ENCODE measurements at places on chromosomes 6 and 20.

- no peak for DNase-seq
These were observed 544.3 kb downstream of the KIF16B start for GRCh38 chr20:16028923-16029322.

- no peak for DNase-seq
These were observed 98.8 kb downstream of the HAO1 start for GRCh38 chr20:7841291-7841970.

DNA sequence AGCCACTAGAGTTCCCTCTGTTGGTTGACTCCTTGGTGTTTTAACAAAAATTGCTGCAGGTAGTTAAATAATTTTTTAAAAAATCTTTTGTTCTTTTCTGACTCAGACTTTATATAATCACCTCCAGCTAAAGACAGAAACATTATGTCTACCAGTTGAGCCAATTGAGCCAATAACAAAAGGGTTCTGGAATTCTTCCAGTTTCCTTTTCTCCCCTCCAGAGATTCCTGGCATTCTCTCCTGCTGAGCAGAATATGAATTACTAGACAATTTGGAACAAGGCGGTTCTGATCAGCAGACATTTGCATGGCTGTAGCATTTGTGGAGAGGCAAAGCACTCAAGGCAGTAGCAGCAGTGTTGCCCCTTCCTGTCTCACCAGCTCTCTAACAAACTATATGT lies 144.0 kb upstream of the SLC35B3 start:
- no peak for DNase-seq

- DNase-seq, result no peak
These were observed 249.4 kb downstream of the DLL1 start for GRCh38 chr6:170041526-170041925.

DNA sequence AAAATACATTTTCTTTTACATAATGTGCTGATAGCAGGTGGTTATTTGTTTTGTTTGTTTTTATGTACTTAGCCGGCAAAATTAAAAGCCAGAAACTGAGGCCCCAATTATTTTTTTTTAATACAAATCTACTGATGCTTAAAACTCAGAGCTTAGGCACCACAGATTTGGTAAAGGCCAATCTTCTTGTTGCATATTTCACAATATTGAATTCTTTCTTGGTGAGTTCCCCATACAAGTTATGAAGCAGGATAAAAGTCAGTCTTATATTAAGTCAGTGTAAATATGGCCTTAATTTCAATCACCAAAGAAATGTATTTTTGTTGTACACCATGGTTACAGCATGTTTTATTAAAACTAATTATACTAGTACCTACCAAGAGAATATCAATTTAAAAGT lies 16.3 kb upstream of the ZDHHC14 start:
- no peak for DNase-seq

- no peak for DNase-seq
These were observed 12.0 kb downstream of the LPIN3 start for GRCh38 chr20:41352666-41353065.

DNA sequence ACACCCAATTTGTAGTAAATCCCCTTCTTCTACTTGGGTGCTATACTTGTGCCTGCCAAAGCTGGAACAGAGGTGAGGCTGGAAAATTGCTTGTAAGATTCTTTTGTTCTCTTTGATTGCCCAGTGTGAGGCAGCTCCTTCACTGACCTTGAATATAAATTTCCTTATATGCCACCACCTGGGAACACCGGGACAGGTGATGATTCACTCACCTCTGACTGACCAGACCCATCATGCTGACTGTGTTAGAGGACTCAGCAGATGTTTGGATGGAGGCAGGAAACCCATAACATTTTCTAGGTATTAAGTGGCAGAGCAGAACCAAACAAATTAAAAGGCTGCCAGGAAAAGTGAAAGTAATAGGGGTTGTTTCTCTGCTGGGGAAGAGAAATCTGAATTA lies 120.9 kb downstream of the GRM1 start:
- DNase-seq, result no peak

GRCh38 chr20:3980260-3981131 lies 34.9 kb downstream of the RNF24 start:
- no peak for DNase-seq

DNA sequence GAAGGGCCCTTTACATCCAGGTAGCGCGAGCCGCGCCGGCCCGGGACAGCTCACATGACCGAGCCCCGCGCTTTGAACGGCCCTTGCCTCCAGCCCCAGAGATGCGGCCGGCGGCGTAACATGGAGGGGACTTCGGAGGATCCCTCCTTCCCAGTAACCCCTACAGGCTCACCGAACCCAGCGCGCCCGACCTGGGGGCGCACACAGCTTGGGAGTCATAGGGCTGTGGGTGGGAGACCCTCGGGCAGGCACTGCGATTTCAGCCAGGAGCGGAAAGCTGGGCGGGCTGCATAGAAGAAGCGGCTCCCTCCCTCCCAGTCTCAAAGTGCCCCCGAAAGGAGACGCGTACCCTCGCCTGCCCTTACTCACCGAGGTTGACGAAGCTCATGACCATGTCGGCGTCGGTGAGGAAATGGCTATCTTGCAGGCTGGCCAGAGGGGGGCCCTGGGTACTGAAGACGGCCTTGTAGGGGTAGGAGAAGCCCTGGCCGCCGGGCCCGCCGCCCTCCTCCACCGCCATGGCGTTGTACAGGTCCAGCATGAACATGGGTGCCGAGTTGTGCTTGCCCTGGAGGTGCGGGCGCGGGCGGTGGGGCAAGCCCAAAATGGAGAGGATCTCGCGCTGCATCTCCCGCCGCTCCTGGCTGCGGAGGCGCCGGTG lies 975 bp downstream of the BMP7 start:
- DNase-seq, result no peak

GRCh38 chr6:116512111-116512559 lies 696 bp downstream of the CALHM5 start:
- no peak for DNase-seq

- DNase-seq, result no peak
These were observed 236.6 kb downstream of the ARID1B start for GRCh38 chr6:157013649-157014304.

GRCh38 chr20:53622247-53623133 lies 28.9 kb upstream of the ZNF217 start:
- no peak for DNase-seq

- no peak for DNase-seq
These were observed 76.8 kb upstream of the DUSP22 start for GRCh38 chr6:215335-216034.

- DNase-seq, result no peak
These were observed 55.1 kb upstream of the HDDC2 start for GRCh38 chr6:125356884-125357283.

DNA sequence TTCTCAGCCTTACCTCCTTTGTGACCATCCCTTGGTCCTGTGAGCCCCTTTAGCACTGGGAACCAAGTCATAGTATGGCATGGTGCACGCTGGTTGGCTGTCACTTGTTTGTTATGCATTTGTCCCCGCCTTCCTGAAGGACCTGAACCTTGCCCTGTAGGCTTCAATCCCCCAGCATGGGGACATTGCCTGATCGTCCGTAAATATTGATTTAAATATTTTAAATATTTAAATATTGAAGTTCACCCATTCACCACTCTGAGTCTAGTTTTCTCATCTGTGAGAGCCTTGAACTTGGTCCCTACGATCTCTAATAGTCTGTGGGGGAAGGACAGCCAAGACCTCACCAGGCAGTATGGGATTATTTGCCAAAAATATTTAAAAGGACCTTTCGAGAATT lies 23.8 kb upstream of the PREX1 start:
- no peak for DNase-seq

- DNase-seq, result no peak
These were observed 170.7 kb downstream of the ERMARD start for GRCh38 chr6:169921853-169922824.

GRCh38 chr20:24607402-24607801 lies 138.0 kb downstream of the SYNDIG1 start:
- DNase-seq, result no peak

GRCh38 chr6:3615391-3616380 lies 135.8 kb downstream of the PXDC1 start:
- peak; percentile 5 for DNase-seq

- DNase-seq, result no peak
These were observed 116.9 kb upstream of the EMILIN3 start for GRCh38 chr20:41483553-41483930.

- peak; percentile 61 for DNase-seq
These were observed 915 bp downstream of the TMEM63B start for GRCh38 chr6:44128020-44128917.

- no peak for DNase-seq
These were observed 149.7 kb downstream of the PLCB4 start for GRCh38 chr20:9218531-9218961.

- DNase-seq, result no peak
These were observed 39.8 kb upstream of the PTPN1 start for GRCh38 chr20:50470264-50470858.

- DNase-seq, result no peak
These were observed 15.4 kb upstream of the BTBD3 start for GRCh38 chr20:11902285-11902697.

DNA sequence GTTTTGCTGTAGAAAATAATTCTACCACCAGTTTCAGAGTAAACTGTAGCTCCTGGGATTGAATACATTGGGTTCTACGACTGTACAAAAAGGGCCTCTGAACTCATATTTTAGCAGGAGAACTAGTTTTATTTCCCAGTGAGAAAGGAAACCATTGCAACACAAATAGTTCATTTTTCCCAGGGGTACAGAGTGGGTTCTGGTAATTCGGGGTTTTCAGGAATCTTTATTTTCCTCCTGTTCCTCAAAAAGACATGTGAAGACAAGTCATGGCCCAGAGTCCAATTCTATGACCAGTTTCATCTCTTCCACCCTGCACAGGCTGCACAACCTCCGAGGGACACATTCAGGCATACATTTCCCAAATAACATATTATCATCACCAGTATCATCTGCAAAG lies 222.1 kb downstream of the HIVEP2 start:
- no peak for DNase-seq

GRCh38 chr6:46612645-46613044 lies 40.0 kb downstream of the CYP39A1 start:
- DNase-seq, result peak; percentile 51

DNA sequence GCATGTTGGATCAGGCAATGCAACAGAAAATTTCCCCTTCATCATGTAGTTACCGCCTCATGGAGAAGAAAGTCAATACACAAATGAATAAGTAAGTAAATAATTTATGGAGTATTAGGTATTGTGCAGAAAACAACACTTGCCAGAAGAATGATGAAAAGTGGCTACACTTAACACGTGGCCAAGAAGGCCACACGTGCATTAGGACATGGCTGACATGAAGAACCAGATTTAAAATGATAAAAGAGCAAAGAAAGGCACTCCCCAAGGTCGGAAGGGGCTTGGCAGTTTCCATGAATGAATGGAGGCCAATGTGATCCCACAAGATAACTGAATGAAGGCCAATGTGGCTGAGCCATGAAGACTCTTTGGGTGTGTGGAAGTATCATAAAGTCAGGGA lies 447.2 kb downstream of the DOK5 start:
- DNase-seq, result no peak

DNA sequence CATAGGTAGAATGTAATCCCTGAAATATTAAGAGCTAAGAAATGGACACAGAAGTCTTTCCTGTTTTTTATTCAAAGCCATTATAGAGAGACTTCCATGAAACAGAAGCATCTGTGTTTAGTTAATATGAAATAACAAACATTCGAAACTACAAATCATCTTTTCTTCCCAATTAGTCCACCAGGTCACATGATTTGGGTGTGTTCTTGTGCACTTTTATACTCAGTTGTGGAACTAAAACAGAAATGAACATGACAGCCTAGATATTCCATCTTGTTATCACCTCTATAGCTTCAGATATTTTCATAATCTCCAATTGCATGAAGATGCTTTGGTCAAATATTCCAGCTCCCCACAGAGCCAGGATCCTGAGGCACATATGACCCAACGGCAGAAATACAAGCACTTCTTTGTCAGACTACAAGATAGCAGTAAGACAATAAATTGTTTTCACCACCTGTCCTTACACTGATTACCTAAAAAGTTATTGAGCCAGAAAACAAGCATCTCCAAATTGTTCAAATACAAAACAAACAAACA lies 116.8 kb upstream of the BEND6 start:
- DNase-seq, result no peak

DNA sequence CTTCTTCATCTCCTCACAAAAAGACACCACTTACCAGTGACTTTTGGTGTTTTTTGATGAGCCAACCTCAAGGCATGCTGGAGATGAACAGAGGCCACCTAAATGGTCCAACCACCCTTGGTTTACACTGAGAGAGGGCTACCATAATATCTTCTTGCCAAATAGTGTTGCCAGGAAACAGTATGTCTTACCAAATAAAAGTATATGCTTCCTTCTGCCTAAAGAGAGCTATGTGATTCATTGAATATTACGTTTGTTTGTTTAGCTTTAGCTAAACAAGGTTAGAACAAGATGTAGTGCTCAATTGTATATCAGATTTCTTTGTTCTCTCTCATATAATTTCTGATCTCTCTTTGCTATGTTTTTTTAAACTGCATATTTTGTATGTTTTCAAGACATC lies 40.6 kb upstream of the BMP6 start:
- DNase-seq, result no peak

DNA sequence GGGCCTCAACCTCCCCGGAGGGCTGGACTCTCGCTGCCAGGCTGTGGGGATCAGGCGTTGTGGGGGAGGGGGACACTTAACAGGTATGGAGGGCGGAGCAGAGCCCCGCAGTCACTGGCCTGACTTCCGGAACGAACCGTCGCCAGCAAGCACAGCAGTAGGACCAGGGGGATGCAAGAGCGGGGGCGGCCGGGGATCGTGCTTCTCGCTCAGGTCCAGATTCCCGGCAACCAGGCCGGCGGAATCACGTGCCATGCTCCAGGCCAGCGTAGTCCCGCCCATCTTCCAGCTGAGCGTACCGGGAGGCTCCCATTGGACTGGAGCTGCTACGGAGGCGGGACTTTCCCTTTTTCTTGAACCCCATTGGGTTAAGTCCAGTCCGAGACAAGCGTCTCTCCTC lies 10.0 kb upstream of the POU5F1 start:
- peak; percentile 76 for DNase-seq

- DNase-seq, result no peak
These were observed 20.1 kb downstream of the ZNF831 start for GRCh38 chr20:59183751-59184150.

DNA sequence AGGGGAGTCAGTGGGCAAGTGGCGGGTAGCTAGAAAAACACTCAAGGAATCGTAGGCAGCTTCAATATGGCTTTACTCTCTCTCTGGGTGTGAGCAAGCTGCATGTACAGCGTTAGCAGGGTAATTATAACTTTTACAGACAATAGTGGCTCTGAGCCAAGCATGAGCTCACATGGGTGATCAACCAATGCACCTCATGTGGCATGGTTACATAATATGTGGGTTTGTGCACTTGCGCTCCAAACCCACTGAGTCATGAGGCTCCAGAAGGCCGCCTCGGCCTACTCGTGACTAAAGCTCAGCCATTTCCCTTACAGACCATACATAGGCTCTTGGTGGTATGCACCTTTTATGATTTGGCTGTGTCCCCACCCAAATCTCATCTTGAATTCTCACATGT lies 78.4 kb upstream of the FBXL4 start:
- DNase-seq, result no peak

GRCh38 chr20:1272368-1273100 lies 6.4 kb downstream of the SNPH start:
- DNase-seq, result no peak

- peak; percentile 48 for DNase-seq
These were observed 128.4 kb upstream of the SGK1 start for GRCh38 chr6:134446218-134446848.

GRCh38 chr6:38354905-38355304 lies 284.8 kb downstream of the BTBD9 start:
- no peak for DNase-seq

Data from ureter (tissue), 1 donor.